Stomach (tissue), 19 donors: ENCODE measurements at places on chromosomes 4 and X.
A peak's percentile ranks its signal among the peaks of the same experiment; 100 is the strongest.

- DNase-seq: no peak
These were observed 24.5 kb downstream of the WDR17 start for GRCh38 chr4:176090115-176090514.

DNA sequence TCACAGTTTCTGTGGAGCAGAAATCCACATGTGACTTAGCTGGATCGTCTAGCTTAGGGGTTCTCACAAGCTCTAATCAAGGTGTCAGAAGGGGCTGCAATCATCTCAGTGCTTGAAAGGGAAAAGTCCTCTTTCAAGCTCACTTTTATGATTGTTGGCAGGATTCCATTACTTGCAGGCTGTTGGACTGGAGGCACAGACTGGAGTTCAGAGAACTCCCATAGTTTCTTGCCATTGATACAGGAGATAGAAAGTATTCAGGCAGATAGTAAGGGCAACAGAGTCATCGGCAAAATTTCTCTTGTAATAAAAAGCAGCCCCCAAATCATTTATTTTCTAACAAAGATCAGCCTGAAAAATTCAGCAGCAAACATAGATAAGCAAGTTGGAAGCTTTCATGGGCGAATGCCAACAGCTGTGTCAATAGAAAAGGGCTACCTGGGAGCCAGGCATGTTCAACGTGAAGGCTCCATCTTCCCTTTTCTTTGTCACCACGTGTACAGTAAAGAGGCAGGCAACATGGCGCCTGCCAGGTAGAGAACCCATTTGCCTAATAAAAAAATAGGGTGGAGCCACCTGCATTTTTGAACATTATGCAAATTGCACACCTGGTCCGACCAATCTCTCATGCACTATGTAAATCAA is 64.4 kb downstream of the CXCL13 start:
- DNase-seq: peak; percentile 80

- DNase-seq: no peak
These were observed 344.7 kb downstream of the PABPC4L start for GRCh38 chr4:133856731-133857355.

GRCh38 chrX:150547375-150548115 is 20.9 kb upstream of the MTM1 start:
- peak; percentile 66 for DNase-seq

- DNase-seq: no peak
These were observed 138.7 kb downstream of the AFAP1 start for GRCh38 chr4:7801001-7801400.

DNA sequence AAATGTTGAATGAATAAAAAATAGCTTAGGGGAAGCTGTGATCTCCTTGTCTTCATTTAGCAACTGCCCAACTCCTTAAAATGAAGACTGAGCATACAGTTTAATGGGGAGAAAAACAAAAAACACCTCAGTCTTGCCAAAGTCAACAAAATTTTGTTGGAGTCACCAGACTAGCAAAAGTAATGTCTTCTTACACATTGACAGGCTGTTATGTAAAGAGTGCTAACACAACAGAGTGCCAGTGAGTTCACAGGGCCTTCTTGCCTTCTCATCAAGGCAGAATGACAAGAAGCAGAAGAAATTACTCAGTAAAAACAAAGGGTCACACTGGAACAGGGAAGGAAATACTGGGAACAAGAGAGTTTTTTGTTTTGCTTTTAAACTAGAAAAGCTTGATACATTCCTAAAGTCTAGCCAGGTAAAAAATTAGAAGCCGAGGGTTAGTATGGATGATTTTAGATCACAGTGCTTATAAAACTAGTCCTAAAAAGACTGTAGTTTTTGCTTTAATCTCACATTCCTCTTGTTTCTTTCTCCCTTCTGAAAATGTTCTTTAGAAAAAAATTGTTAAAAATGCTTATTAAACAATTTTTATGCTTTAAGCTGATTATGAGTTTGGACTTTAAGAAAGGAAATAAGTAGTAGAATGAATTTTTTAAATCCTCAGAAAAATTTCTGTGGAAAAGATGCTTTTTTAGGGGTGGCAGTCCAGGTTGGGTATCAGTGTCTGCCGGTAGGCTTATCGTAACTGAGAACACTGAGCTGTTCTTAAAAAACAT is 38.7 kb upstream of the FRAS1 start:
- DNase-seq: no peak

DNA sequence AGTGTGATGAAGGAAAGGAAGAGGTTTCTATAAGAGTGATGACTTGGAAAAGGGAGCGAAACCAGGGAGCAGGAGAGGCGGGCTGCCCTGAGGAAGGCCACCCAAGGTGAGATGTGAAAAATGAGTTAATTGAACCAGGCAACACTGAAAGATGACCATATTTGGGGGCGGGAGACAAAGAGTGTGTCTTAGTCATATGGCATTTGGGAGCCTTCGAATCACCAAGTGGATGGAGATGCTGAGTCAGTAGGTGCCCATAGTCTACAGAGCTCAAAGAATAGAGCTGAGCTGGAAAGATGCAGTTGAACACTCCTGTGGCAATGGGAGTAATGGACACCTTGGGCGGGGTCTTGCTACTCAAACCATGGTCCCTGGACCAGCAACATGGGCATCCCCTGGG is 8.3 kb upstream of the TLR8 start:
- no peak for DNase-seq

GRCh38 chr4:124322234-124323065 is 390.1 kb downstream of the ANKRD50 start:
- DNase-seq: no peak

- no peak for DNase-seq
These were observed 13.5 kb downstream of the MAOB start for GRCh38 chrX:43868791-43869190.

GRCh38 chrX:15465896-15466651 is 27.1 kb downstream of the PIR start:
- DNase-seq: no peak

GRCh38 chrX:108468486-108468885 is 28.8 kb downstream of the COL4A5 start:
- DNase-seq: no peak
